NCI-H1930 (cell line): ENCODE measurements at places on chromosomes 4 and X.
A peak's percentile ranks its signal among the peaks of the same experiment; 100 is the strongest.

- no peak for DNase-seq
Observed at GRCh38 chr4:119162174-119162573, 26.5 kb downstream of the MYOZ2 start.

DNA sequence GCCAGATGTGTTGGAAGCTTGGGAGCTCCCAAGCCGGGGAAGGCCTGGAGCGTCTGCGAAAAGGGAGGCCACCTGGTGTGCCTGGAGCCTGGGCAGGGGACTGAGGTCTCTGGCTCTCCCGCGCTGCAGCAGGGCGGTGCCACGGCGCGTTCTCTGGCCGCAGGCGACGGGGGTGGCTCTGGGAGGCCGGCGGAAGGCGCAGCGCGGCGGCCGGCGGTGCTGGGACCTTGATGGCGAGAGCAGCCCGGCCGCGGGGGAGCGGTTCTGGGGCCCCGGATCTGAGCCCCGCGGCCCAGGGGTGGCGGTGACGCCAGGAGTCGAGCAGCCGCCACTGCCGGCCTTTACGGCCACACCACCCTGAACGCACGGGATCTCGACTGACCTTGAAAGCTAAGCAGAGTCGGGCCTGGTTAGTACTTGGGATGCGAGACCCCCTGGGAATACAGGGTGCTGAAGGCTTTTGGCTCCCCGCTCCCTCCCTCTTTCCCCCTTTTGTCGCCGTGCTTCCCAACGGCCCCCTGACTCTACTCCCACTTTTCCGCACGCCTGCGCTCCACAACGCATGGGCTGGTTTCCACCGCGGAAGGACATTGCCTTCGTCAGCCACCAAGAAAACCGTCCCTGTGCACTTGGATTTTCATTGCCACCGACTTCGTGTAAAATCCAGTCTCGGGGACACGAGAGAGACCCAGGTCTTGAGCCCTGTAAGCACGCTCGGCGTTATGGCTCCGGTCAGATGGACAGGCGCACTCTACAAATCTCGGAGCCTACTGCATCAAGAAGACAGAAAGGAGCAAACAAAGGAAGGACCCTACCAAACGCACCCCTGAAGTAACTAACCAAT, 9.5 kb downstream of the FRG2 start:
- no peak for DNase-seq

DNA sequence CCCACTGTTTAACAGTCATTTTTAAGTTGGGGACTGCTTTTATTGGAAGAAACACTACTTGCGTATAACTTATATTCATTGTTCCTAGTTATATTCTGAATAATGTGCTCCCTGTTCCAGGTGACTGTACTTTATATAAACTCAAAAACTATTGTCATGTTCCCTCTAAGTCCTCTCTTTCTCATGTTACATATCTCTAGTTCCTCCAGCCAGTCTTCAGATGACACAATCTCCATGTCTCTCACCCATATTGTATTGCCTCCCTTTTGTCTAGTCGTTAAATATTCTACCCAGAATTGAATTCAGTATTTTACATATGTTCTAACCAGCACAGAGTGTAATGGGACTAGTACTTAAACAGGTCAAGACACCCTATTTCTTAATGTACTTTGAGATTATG, 5.3 kb downstream of the VAMP7 start:
- no peak for DNase-seq

- no peak for DNase-seq
Observed at GRCh38 chr4:182231496-182231895, 11.7 kb upstream of the TENM3 start.

DNA sequence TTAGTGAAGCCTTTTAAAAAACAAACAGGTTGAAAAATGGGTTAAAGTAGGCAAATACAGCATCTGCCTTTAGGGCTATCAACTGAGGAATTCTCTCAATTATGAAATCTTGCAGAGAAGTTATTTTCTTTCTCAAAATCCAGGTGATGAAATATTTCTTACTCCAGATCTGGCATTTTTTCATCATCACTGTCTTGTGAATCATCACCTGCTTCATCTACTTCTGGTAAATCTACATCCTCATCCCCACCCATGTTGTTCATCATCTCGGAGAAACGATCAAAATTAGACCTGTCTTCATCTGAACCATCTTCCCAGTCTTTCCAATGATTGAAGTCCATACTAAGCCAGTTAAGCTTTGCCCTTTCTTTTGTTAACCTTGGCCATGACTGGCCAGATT, 33.3 kb upstream of the HPF1 start:
- DNase-seq = no peak

DNA sequence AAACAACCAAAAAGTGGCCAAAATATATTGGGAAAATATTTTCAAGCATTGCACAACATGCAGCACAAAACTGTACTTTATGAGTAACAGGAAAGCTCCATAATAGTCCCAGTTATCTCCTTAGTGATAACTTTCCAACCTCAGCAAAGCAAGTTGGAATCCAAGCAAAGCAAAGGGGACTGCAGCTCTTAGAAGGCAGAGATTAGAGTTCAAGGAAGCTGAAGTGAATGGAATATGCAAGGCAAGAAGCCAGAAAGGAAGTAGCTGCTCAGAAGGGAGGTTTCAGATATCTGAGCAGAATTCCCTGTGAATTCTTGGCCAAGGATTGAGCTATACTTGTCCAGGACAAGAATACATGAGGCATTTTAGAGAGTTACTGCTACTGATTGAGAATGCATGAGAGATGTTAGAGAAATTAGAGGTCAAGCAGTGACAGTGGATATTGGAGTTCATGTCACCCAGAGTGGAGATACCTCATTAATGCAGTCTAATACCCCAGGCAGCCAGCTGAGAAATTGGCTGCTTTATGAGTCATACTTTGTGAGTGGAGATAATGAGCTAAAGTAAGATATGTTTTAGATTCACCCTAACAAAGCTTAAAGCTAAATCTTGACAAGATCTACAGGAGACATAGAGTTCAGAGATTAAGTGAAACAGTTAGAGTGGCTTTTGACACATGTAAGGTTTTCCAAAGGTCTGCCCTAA, 102.8 kb downstream of the INPP4B start:
- DNase-seq = no peak

DNA sequence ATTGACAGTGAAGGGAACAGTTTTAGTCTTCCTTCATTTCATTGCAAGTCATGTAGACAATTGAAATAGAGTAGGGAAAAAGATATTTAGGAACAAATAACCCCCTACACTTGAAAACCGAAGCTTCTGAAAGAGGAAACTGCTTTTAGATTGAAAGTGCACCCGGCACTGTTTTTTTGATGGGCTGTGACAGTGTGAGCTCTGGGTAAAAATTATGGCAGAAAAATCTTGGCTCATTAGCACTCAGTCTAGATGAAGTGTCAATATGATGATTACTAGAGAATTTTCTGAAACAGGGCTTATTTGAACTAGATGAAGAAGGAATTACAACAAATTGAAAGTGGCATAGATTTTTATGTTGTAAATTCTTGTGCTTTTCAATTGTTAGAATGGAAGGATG, 1132.4 kb downstream of the RAPGEF2 start:
- DNase-seq = no peak

DNA sequence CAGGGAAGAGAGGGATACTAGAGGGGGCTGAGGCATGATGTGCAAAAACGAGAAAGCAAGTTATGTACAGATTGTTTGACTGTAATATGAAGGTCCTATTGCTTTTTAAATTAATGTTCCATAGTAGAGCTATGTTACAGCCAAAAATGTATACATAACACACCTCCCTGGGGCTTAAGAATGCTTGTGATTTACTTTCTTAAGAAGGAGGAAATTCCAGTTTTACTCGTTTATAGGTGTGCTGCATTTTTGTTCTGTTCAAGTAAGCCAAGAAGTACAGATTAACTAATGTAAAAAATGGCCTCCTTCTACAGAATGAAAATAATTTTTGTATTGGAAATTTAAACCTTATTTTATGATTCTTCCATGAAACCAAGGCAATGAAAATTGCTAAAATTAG, 614.4 kb upstream of the NR3C2 start:
- DNase-seq = no peak

DNA sequence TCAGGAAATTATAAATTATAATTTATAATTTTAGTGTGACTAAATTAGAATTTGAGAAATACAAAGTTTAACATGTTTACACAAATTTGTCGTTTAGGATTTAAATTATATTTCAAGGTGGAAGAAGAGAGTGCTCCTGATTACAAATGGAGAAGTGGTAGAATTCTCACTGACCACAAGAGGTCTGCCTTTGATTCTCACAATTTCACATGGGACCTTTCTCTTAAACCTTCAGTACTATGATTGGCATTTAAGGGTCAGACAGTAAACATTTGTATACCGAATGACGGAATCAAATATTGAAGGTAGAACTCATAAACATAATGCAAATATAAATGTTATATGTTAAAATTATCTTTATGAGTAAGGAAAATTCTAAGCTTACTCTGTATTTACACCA, 171.7 kb downstream of the SLIT2 start:
- DNase-seq = no peak

- no peak for DNase-seq
Observed at GRCh38 chr4:66034671-66035070, 364.4 kb upstream of the EPHA5 start.

DNA sequence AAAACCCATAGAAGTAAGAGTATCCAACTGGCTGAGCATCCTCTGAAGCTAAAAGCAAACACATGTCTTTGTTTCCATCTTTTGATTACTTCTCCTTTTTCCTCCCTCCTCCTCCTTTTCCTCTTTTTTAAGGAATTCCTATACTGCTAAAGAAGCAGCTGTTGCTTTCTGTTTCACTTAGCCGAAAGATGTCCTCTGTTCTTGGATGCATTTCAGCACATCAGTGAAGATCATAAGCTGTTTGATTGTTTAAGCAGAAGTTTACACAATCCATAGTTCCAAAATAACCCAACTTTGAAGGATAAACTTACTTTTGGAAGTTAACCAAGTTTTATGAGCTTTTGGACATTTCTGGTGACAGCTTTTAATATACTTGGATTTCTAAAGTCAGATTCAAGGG, 55.1 kb upstream of the TNIP3 start:
- no peak for DNase-seq

GRCh38 chr4:183299464-183299863, 20.6 kb downstream of the CLDN22 start:
- no peak for DNase-seq

DNA sequence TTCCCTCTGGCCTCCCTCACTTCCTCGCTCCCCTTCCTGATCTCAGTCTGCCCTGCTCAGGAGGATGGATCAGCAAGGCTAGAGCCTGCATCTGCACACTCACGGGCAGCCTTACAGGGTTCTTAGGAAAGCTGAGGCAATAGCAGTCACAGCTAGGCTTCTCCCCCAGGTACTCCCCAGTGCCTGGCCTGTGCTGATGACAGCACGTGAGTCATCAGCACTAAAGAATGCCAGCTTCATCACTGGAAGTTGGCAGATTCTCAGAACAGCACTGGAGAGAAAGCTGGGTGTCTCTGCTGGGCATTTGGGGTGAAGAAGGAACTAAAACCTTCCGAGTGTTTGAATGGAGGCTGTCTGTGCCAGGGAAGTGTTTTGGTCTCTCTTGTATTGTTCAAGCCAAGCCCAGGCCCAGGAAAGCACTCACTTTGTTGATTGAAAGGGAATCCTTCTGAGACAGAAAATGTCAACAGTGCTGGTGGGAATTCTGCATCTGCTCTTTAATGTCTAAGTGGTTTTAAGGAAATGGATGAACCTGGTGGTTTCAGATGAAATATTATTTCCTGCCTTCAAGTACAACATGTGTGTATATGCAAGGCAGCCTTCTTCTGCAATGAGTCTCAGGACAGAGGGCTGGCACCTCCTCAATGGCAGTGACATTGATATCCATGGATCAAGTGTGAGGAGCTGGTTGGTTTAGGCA, 73.0 kb upstream of the SCOC start:
- DNase-seq = no peak

- no peak for DNase-seq
Observed at GRCh38 chrX:13009273-13009672, 34.4 kb downstream of the TMSB4X start.

GRCh38 chr4:76087007-76087769, 12.7 kb downstream of the ART3 start:
- DNase-seq = peak; percentile 50

GRCh38 chrX:75158054-75158453, 2.0 kb upstream of the ABCB7 start:
- no peak for DNase-seq

GRCh38 chr4:74555231-74555630, 110.3 kb downstream of the AREG start:
- no peak for DNase-seq

DNA sequence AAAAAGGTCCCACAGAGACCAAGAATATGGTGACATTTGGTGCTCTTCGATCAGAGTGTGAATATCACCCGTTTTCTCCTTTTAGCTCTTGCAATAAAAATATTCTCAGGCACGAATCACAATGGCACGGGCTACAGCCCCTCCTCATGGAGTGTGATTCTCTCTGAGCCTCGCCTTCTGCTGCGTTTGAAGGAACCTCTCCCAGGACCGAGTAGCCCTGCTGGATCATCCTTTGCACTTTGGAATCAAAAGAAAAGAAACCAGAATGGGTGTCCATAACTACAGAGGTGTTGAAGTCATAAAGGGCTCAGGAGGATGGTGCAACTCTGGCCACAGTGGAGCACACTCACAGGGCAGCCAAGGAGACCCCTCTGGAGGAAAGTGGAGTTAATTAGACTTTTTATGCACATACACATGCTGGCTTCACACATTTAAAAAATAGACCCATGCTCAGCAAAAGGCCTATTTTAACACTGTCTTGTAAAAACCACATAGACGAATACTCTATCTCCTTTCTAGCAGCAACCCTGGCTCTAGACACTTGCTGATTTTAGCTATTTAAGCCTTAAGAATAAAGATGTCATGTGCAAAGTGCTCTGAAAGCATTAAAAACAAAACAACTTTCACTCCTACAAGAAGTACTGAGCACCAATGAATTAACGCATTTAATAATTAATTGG, 19.1 kb downstream of the MAML3 start:
- no peak for DNase-seq

GRCh38 chr4:101345596-101346350, 1.6 kb downstream of the PPP3CA start:
- peak; percentile 31 for DNase-seq

DNA sequence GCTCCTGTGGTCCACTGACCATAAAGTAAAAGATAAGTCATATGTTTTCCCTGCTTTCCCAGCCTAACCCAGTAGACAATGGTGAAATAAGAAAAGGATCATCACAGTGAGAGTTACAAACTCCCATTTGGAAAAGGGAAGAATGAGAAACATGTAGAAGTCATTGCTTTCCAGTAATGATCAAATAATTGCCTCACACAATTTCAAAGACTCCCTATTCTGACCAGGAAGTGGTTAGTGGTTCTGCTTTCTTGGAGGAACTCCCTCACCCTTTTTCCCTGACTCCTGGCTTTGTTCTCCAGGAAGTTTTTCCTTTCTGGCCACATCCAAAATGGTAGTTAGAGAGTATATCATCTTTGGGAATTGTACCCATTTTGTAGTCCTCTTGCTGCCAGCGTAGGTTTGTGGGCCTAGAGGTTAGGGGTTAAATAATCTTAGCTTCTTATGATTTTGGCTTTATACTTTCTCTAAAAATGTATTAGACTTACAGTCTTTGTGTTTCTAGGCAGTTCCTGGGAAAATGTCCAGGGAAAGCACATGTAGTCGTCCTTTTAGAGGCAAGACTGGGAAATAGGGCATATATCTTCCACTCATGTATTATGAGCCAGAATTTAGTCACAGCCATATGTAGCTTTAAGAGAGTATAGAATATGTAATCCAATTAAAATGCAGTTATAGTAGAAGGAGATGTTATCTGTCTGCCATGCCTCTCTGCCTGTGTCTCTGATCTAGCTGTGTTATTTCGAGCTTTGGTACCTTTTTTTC, 10.5 kb downstream of the VAMP7 start:
- no peak for DNase-seq

- DNase-seq = no peak
Observed at GRCh38 chrX:73831500-73831899, 268.5 kb downstream of the CHIC1 start.

- no peak for DNase-seq
Observed at GRCh38 chr4:43337707-43338106, 445.2 kb downstream of the GRXCR1 start.

GRCh38 chrX:108169768-108170167, 78.2 kb downstream of the ATG4A start:
- no peak for DNase-seq
